ENCODE measurements at places on chromosomes 1 and 21.

DNA sequence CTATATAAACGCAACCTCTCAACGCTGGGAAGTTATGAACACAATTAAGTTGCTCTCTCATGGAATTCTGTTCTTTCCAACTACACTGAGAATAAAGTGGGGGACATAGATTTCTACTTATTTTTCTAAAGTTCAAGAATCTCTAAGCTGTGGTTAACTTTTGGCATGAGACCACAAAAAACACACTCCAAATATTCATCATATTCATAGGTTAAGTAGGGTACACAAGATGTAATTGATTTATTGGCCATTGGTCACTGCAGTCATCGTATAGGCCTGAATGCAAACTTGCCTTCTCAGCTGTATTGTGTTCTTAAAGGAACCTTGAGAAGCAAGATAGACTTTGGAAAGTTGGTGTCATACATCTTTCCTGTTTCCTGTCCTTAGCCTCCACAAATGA lies 40.3 kb downstream of the PRRX1 start:
- DNase-seq, result no peak

DNA sequence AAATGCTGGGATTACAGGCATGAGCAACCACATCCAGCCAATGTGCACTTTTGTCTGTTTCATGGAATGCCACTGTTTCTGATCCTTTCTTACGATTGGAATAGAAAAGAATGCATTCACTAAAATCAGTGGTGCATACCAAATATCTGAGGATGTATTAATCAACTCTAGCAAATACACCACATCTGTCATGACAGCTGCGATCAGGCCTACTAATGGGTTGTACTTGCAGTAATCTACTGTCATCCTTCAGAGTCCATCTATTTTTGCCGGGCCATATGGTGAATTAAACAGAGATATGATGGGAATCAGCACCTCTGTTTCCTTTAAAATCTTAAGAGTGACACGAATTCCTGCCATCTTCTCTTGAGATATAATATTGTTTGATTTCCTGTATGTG lies 8.5 kb upstream of the USP1 start:
- no peak for DNase-seq

- no peak for DNase-seq
These were observed at the start of gene C1orf105 for GRCh38 chr1:172420385-172420784. C1orf105 (plus strand) TSS chr1:172420685; CDS start chr1:172420886, 201 bp downstream.

GRCh38 chr1:19066248-19066873 lies 109.9 kb upstream of the IFFO2 start:
- DNase-seq, result no peak

GRCh38 chr1:174964972-174965361 lies 34.8 kb upstream of the CACYBP start:
- DNase-seq, result no peak

- DNase-seq, result no peak
These were observed 118.6 kb downstream of the LRIG2 start for GRCh38 chr1:113191579-113192076.

- DNase-seq, result no peak
These were observed 57.9 kb upstream of the S1PR1 start for GRCh38 chr1:101178688-101179491.

GRCh38 chr21:15848634-15849560 lies 119.1 kb downstream of the USP25 start:
- no peak for DNase-seq

DNA sequence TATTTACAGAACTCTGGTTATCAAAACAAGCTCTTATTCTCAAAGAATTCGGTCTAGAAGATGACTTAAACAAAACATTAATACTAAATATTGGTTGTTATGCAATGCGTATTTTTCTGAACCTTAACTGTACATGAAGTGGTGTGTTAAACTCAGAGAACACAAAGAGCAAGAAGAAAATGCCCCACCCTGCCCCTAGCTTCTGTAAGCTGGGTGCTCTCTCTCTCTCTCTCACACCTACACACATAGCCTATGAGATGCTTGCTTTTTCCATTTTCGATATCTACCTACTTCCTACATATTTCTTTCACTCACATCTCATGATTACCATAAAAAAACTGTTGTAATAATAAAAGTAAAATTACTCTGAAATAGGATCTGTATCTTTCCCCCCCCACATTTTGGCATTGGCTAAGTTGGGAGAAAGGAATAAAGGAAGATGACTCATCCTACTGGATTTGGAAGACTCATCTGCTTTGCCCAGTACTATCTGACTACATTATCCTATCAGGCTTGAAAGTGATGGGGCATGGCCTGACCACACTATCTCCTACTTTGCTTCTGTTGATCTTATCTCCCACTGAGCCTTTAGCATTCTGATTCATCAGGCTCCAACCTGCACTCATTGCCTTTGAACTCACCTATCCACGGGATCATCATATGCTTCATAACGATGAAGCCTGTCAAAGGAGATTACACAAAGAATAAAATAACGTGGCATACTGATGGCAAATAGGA lies 2.9 kb downstream of the CRYZ start:
- DNase-seq, result no peak

GRCh38 chr1:160192234-160192633 lies 1.9 kb downstream of the CASQ1 start:
- no peak for DNase-seq

- DNase-seq, result no peak
These were observed 70.0 kb upstream of the CACNA1E start for GRCh38 chr1:181413195-181413815.

GRCh38 chr1:116881879-116882520 lies 27.7 kb upstream of the PTGFRN start:
- DNase-seq, result peak; percentile 14

All from NCI-H1092 treated with DMSO at 0.1 percent for 48 hours (cell line).